ENCODE measurements at places on chromosomes 7 and 10. TPM values are rescaled to one million over a fixed set of nuclear protein-coding genes. Genes with fewer than 3 reads are reported as not detected.

The ZNF736 gene
- total RNA-seq: not detected

The PLXNA4 gene
- total RNA-seq: 1.5 TPM

The CALHM1 gene
- not detected for total RNA-seq

The ARHGEF5 gene
- total RNA-seq: 1.7 TPM

The CCDC3 gene
- 0.94 TPM for total RNA-seq

The CACNB2 gene
- total RNA-seq: not detected
